ENCODE measurements at places on chromosomes 16 and 17.
A peak's percentile ranks its signal among the peaks of the same experiment; 100 is the strongest.

DNA sequence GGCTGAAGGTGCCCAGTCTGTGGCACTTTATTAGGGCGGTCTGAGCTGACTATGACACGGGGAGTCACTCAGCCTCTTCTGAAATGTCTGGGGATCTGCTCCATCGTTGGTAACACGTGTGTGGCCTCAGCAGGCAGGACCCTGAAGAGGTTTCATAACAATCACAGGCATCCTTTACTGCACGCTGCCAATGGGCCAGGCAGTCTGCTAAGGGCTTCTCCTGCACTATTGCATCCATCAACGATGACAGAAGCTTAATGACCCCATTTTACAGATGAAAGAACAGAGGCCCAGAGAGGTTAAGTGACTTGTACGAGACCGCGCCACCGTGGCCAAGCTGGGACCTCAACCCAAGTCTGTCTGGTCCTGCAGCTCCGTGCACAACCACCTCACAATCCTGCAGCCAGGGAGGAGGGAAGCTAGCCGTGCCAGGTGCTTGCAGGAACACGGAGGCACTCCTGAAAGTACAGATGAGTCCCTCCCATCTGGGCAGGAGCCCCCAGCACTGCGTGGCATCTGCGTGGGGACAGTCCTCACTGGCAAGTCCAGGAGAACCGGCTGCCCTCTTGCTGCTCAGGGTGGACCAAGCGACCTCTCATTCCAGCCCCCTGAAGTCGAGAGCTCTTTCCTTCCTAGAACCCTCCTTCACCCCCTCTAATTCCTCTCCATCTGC, 40.0 kb downstream of the RPH3AL start:
- no peak for DNase-seq

DNA sequence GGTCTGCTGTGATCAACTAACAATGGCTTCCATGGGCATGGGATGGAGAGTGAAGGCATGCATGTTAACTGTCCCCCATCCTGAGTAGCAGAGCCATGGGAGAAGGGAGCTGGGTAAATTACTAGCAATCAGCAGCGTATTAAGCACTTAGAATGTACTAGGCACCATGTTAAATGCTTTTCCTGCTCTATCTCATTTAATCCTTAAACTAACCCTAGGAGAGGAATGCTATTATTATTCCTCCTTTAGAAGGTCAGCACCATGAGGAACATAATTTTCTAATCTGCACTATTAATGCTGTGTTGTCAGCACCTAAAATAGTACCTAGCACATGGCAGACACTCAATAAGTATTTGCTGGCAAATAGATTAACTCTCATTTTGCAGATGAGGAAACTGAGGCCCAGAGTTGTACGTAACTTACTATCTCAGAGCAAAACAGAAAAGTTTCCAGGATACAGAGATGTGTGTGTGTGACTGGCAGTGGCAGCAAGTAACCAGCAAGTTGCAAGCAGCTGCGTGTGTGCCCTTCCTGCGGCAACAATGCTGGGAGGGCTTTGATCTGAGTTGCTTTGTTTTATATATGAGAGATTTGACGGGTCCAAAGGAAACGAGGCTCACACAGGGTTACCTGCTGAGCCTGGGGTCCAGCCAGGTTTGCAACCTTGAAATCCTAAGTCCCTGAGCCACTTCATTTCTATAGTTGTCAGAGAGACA, 6.5 kb upstream of the KLHL36 start:
- DNase-seq = no peak

DNA sequence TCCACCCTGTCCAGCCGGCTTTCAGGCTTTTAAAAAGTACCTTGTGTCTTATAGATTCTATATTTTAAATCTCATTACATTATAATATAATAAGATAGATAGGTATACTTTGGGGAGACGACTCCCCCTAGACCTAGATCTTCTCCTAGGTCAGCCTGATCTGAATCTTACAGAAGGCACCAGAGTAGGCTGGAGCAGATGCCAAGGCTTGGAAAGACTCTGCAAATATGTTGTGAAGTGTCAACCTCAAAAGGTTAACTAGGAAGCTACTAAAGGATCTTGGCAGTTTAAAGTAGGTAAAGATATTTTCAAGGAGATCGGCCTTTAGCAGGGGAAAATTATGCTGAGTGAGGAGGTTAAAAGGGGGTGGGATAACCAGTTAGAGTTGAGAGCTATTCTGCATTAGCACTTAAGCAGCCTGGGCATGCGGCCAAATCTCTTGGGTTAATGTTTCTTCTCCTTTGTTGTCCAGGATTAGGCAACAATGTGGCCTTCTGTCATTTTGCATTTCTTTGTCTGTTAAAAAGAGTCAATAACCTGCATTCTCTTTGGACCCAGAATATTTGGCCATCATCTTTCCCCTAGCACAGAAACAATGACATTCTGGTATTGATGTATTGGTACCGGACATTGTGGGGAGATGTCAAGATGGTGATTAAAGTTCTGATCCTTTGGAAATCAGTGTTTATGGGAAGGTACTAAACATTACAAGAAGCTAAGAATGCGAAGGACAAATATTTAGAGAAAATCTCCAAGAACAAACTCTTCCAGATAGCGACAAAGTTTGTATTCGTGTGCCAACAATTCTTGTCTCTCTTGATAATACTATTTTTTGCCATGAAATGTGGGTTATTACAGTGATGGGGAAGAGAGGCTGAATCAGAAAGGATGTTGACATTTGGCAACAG, 51.2 kb upstream of the DHX40 start:
- peak; percentile 78 for DNase-seq

GRCh38 chr16:87531418-87531817, 38.6 kb upstream of the ZCCHC14 start:
- DNase-seq = no peak

GRCh38 chr17:2020721-2021120, 4.4 kb downstream of the RTN4RL1 start:
- DNase-seq = no peak

- DNase-seq = no peak
These were observed 8.1 kb upstream of the ATP2A3 start for GRCh38 chr17:3972281-3972731.

DNA sequence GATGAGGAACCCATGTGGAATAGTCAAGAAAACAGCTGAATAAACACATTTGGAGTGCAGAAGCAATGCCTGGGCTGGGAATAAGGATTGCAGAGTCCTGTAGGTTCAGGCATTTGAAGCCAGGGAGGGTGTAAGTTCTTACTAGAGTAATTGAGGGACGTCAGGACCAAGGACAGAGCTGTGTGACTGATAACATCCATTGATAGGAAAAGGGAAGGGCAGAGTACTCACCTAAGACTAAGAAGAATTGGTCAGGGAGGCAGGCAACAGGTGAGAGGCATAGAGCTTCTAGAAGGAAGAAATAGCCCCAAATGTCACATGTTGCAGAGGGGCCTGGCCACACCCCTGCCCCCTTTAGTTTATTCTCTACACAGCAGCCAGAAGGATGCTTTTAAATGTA, 79.8 kb upstream of the TMEM132E start:
- peak; percentile 22 for DNase-seq

GRCh38 chr17:6651919-6652452, 424 bp downstream of the C17orf100 start:
- DNase-seq = peak; percentile 40

DNA sequence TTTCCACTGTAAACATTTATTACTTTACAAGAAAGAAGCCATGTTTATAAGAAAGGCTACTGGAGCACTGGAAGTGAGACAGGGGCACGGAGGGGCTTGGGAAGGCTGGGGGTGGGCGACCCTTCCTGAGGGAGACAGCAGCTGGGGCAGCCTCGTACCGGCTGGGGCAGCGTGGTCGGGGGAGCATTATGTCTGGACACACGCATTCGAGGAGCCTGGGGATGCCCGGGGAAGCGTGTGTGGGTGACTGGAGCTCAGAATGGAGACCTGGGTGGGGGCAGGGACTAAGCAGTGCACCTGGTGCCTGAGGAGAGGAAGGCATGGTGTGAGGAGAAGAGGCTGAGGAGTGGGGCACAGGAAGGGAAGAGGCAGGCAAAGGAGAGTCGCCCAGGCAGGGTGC, 64.5 kb downstream of the SRCIN1 start:
- DNase-seq = no peak

DNA sequence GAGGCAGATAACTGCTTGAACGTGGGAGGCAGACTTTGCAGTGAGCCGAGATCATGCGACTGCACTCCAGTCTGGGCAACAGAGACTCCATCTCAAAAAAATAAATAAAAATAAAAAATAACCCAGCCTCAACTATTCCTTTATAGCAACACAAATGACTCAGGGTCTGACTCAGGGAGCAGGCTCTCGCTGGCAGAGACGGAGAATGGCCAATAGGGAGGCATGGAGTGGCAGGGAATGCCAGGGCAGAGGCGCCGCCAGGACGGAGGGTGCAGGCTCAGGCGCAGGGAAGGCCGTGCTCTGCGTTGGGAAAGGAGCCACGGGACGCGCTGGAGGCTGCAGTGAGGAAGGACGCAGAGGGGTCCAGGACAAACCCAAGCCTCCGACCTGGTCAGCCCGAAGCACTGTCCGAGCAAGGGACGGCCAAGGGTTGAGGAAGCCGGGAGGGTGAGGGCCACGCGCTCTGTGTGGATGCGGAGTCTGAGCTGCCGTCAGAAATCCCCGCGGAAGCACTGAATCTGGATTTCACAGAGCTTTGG, 40.3 kb downstream of the PKD1 start:
- DNase-seq = no peak

DNA sequence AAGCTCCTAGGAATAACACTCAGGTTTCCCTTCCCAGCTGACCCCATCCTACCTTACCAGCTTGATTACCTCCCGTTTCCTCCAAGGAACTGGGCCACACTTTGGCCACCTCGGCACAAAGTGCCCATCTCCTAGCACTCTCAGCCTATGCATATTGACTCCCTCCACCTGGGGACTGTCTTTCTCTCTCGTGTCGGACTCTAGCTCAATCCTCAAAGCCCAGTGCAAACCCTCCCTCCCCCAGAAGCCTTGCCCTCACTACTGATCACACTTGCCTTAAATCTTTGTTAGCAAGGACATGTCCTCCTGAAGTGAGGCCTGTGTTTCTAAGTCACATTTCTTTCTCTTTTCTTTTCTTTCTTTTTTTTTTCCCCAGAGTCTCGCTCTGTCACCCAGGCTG, 2.6 kb upstream of the RAB26 start:
- DNase-seq = no peak

DNA sequence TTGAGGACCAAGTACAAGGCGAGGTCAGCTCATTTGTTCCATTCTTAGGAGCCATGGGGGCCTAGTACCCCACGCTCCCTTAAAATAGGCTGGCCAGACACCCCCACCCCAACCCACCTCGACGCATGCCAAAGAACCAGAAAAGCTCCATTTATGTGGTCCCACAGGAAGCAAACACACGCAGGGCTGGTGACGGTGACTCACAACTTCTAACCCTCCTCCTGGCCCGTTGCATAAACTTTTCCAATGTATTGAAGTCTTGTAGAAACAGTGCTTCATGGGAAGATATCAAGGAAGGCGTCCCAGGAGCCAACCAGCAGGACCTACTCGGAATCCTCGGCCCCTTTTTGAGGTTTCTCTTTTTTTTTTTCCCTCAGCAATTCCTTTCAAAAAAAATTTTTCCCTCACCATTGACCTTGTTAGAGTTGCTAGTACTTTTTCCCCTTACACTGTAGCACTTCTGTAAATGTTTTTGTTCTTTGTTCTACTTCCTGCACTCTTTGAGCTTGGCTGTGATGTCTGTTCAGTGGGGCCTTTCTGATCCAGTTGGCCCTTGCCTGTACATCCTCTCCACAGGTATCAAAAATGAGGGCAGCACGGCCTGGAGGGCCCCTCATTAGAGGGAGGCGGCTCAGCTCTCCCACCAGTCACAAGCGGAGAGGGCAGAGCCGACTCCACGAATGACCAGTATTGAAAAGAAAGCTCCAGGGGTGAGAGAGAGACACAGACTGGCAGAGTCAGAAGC, 208.3 kb downstream of the RGS9 start:
- peak; percentile 28 for DNase-seq

DNA sequence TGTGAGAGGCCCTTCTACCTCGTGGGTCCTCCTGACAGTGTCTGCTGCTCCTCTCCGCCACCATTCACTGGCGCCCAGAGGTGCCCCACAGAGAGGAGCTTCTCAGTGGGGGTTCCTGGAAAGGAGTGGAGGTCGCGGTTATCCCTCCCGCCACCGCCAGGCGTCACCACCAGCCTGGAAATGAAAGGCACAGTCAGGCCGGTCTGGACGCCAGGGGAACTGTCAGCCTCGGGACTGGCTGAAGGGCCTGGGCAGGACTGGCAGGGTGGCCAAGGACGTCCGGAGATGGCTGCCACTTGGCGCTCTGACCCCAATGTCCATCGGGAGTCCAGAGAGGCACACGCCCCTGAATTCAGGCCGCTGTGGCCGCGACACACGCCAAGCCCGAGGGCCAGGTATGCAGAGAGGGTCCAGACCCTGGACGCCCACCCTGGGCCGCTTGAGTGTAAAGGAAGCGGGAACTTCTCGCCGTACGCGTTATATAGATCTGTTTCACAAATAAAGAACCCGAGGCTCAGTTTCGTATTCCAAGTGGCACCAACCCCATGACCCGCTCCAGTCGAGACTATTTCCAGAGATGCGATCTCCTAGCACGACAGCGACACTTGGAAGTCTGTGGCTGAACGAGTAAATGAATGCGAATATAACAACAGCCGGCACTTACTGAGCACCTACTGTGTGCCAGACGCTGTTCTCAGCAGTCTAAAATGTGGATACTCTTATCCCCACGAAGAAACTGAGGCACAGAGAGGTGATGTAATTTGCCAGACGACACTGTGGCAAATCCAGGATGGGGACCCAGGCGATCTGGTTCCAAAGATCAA, 7.6 kb upstream of the NXPH3 start:
- peak; percentile 69 for DNase-seq

DNA sequence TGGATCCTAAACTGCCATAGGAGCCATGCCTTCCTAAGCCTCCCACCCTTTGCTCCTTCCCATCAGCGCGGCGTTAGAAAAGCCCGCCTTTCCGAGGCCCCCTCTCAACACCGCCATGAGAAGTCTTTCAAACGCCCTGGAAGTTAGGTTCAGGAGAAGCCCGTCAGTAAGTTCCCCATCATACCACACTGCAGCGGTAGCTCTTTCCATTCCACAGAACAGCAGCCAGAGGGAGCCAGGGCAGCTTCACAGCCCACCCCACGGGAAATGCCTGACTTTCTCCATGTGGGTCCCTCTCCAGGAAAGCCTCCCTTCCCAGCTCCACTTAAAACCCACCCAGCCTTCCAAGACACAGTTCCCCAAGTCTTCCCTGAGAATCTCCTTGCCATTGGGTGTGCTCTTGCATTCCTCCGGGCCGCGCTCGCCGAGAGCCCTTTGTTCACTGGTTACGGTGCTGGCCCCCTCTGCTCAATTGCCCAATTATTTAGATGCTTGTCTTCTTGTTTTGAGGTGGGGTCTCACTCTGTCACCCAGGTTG, 28.7 kb downstream of the KIAA0513 start:
- peak; percentile 39 for DNase-seq

- no peak for DNase-seq
These were observed 25.4 kb upstream of the ARL4D start for GRCh38 chr17:43373356-43373755.

- peak; percentile 29 for DNase-seq
These were observed 985 bp downstream of the SGSM2 start for GRCh38 chr17:2338315-2338657.

- DNase-seq = peak; percentile 52
These were observed 40.4 kb downstream of the TNRC6A start for GRCh38 chr16:24769806-24770205.

GRCh38 chr16:14965328-14965727, 9.5 kb upstream of the PDXDC1 start:
- no peak for DNase-seq

All from fibroblast of skin of right biceps (primary cell).